ENCODE measurements at places on chromosomes 7 and 10. TPM values are rescaled to one million over a fixed set of nuclear protein-coding genes. Genes with fewer than 3 reads are reported as not detected.
A peak's percentile ranks its signal among the peaks of the same experiment; 100 is the strongest.

Gene DDC
- 8.9 TPM for total RNA-seq

Gene DGKI
- total RNA-seq, result 76.1 TPM

Gene REEP3
- 81.9 TPM for total RNA-seq

Gene CHAT
- not detected for total RNA-seq

Gene ADCY1
- total RNA-seq, result 4.6 TPM

Gene KBTBD2
- total RNA-seq, result 74.6 TPM

Gene SPAM1
- total RNA-seq, result 1.2 TPM

Gene PLAC9
- 169 TPM for total RNA-seq

DNA sequence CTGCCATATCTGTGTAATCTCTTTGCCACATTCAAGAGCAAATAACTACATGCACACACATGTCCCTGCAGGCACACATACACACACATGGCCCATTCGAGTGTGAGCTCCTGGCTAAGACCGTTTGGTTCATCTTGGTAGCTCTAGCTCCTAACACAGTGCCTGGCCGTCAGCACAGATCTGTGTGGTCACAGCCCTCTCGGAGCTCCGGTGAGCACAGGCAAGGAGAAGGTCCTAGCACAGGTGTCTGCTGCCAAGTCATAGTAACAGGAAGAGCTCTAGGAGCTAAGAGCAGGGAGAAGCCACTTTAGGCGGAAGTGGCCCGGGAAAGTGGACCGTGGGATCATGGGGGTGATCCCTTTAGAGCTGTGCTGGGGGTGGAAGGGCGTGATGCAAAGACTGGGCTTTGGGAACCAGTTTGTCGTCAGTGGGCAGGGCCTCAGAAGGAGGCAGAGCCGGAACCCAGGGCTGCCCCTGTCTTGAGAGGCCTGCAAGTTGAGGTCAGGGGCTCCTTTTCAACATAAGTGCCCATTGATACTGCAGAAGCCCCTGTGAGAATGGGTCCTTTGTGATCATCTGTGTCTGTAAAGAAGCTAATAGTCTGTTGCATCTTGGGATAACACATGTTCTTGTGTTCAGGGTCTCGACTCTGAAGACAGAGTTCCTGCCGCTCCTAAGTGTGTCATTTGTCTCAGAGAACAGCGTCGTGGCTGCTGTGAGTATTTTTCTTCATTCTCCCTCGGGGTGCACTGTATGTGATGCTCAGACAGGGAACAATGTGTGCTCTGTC, 16.6 kb upstream of the ARPC1B start:
- DNase-seq, result no peak

- no peak for DNase-seq
Observed at GRCh38 chr10:43703286-43703685, 54.6 kb upstream of the ZNF32 start.

DNA sequence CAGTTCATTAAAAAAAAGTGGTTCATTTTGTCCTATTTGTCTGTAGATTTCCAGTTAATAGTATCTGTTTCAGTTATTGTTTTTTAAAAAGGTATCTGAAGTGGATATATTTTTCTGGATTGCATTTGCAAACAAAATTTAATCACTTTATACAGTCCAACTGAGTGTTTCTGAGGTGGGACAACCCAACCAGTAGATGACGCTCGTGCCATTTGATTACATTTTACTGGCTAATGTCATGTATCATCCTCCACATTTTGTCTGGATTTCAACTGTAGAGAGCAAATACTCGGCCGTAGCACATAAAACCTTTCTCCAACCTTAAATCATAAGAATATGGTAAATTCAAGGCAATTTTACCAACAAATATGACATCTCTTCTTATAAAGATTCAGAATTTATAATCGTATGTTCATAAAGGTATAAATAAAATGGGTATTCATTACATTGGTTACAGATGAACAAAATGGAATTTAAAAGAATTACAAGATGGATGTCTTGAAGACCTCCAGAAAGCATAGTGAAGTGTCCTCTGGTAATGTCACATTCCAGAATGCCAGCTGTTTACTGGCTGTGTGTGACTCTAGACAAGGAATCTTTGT, 789.0 kb downstream of the PHTF2 start:
- no peak for DNase-seq

GRCh38 chr10:46301721-46302479, 15.1 kb downstream of the ANTXRL start:
- DNase-seq, result no peak

DNA sequence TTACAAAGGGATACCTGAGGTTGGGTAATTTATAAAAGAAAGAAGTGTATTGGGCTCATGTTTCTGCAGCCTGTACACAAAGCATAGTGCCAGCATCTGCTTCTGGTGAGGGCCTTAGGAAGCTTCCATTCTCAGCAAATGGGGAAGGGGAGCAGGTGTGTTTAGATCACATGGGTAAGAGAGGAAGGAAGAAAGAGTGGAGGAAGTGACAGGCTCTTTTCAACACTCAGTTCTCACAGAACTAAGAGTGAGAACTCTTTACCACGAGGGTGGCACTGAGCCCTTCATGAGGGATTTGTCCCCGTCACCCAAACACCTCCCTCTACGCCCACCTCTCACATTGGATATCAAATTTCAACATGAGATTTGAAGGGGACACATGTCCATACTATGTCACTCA, 506 bp upstream of the FAM170B start:
- no peak for DNase-seq

GRCh38 chr10:87775766-87776165, 42.3 kb downstream of the ATAD1 start:
- DNase-seq, result no peak

DNA sequence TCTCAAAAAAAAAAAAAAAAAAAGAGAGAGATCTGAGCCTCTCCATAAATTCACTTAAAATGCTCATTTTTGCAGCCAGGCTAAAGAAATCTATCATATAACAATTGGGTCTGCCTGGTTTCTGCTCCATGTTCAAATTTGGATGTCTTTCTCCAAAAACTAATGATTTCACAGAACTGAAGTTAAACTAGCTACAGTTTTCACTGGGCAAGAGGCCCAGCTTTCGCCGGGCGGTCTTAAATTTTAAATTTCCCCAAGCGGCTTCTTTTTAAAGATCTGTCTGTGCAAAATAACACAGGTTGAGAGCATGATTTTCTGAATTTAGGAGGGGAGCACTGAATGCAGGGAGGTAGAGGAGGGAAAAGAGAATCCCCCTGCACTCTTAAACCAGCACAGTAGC, 603.4 kb downstream of the KCNMA1 start:
- DNase-seq, result no peak

DNA sequence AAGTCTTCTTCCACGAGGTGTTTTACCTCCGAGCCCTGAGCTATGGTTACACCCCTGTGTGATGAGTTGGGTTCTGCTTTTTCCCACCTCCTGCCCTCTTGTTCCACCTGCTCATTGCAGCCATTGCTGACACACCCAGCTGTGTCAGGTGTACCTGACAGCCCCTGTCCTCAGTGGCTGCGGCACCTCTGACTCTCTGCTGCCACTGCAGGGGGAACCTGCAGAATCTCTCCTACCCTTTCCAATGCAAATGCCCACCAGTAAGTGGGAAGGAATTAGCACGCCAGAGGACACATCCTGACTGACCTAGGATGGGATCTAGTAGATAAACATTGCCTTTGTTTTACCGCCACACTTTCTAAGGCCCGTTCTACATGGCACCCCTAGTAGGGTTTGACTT, 600.9 kb upstream of the MKI67 start:
- DNase-seq, result no peak

GRCh38 chr7:140641524-140642195, 1.0 kb upstream of the DENND2A start:
- peak; percentile 92 for DNase-seq

DNA sequence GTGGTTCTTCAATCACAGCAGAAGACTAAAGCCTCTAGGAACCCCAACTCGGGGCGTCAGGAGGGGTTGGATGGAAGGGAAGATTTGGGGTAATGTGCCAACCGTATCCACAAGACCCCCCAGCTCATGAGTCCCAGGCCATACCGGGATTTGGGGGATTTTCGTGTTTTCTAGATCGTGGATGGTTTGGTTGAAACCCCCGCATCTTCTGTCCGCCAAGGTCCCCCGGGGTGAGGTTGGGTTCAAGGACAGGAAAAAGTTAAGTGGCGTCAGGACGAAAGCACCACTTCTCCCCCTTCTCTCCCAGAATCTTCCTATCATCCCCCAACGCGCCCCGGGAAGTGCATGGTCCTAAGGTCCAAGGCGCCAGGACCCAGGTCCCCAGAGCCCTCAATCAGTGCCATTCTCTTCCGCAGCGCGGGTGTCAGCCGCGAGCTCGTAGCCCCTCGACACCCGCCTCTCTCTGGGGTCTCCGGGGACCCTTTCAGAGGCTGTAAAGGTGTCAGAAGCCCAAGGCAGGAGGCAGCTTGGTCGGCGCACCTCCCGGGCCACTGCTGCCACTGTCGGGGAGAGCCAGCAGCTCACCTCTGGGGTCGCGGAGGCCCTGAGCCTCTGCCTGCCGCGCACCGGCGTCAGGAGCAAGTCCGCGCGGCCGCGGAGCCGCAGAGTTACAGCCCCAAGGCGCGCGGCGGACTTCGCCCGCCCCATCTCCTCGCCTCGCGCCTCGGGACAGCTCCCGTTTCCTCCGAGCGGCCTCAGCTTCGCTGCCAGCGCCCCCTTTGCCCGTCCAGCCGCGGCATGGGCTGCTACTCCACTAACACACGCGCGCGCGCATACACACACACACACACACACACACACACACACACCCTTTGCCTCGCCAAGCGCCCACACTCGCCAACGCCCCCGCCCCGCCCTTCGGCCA, 1.5 kb downstream of the MKX start:
- DNase-seq, result peak; percentile 33

DNA sequence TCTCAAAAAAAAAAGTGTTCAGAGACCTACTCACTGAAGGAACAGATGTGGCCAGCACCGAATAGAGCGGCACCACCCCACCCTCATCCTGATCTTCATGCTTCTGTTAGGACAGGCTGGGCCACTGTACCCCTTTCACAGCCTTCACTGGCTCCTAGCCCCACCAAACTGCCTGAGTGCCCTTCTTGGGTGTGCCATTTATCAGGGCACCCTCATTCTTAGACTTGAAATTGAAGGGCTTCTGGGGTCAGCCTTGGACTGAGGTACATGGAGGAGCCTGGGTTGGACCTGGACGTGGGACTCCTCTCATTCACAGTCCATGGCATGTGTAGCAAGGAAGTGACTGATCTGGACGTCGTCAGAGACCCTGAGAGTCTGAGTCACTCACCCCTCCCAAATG, 190.3 kb downstream of the COBL start:
- no peak for DNase-seq

DNA sequence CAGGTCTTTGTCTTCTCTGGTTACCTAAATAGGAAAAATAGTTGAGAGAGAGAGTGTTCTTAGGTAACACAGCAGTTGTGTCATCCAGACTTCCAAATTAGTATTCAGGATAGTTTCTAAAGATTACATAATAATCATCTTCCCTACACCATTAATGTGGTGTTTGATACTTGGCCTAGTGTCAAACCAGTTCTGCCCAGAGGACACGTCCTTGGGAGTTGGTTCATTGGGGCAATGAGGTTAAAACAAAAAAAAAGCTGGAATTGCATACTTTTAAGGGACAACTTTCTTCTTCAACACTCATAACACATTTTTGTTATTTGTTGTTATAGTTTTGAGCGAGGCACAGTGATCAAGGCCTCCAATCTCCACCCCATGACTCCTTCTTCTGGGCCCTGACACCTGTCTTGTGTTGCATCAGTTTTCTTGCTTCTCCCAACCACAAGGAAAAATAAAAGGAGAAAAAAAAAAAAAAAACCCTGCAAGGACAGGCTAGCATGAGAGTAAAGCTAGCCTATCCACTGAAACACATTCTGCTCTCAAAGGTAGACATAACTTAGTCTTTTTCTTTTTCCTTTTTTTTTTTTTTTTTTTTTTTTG, 28.8 kb downstream of the STN1 start:
- no peak for DNase-seq

DNA sequence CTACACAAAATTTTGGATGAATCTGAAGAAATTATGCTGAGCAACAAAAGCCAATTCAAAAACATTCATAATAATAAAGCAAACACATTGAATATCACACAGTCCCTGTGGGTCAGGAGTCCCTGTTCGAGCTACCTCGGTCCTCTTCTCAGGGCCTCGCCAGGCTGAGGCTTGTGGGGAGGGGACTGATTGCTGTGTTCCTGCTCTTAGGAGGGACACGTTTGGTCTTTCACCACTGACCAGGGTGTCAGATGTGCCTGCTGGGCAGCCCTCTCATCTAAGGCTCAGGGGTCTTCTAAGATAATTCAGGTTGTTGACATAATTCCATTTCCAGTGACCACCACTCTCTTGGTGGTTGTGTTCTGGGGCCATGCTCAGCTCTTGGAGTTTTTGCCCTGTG, 233.8 kb upstream of the PPP2R2D start:
- no peak for DNase-seq

GRCh38 chr7:1720326-1720725, 50.2 kb downstream of the ELFN1 start:
- no peak for DNase-seq

GRCh38 chr10:108597657-108598319, 1325.5 kb downstream of the XPNPEP1 start:
- DNase-seq, result no peak

DNA sequence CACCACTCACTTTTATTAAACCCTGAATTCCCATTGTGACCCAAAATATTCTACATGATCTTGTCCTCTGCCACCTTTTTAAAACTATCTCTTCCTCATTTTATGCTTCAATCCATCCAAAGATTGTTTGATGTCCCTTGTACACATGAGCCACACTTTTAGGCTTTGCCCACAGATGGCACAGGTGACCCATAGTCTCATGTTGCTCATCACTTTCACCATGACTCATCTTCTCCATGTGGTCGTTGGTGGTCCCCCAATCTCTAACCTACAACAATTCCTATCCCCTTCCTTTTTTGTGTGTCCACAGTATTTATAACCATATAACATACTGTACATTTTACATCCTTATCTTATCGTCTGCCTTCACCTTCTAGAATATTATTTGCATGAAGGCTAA, 271.5 kb upstream of the ZWINT start:
- DNase-seq, result no peak

DNA sequence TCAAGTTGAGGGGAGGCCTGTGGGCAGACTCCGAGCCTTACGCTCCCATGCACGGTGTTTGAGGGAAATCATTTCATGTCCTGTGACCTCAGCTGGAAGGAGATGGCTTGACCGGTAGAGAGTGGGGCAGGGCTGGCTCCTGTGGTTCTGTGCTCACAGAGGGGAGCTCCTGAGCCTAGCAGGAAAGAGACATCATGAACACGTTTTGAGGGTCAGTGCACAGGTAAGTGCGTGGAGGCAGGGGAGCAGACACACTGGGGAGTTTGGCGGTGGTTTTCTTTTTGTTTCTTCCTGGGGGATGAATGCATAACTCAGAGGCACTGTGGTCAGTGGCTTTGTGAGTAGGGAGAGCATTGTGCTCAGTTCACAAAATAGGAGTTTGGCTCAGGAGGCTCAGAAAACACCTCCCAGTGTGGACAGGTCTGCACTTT, 22.5 kb downstream of the ADCY1 start:
- no peak for DNase-seq

- DNase-seq, result no peak
Observed at GRCh38 chr10:28575852-28576251, 42.9 kb downstream of the WAC start.

GRCh38 chr10:103541616-103542015, 48.1 kb downstream of the NEURL1 start:
- no peak for DNase-seq

Data from umbilical cord (tissue), 2 donors.